Uterine smooth muscle cell (primary cell): ENCODE measurements at places on chromosomes 1 and 21. TPM values are rescaled to one million over a fixed set of nuclear protein-coding genes. Genes with fewer than 3 reads are reported as not detected.

Gene TFF3
- total RNA-seq, result not detected in 2 replicates

Gene LAMC1
- total RNA-seq, result 338 and 595 TPM in 2 replicates

Gene ZSCAN20
- total RNA-seq, result 13.2 and 14.2 TPM in 2 replicates

Gene WDR64
- not detected in 2 replicates for total RNA-seq

Gene MAP10
- total RNA-seq, result 2.7 and 3.1 TPM in 2 replicates

Gene PINK1
- total RNA-seq, result 99.3 and 101 TPM in 2 replicates

Gene ARHGAP30
- not detected in 2 replicates for total RNA-seq

Gene NBPF6
- not detected in 2 replicates for total RNA-seq

Gene PKLR
- not detected in 2 replicates for total RNA-seq

Gene GCLM
- 32.6 and 36.0 TPM in 2 replicates for total RNA-seq

Gene OR2L2
- under 0.01 TPM in 1 of 2 replicates, not detected in the other for total RNA-seq

Gene ACTL8
- total RNA-seq, result 0.11 and 0.12 TPM in 2 replicates

Gene PDZK1
- 0.50 and 1.00 TPM in 2 replicates for total RNA-seq

Gene RGS4
- 265 and 486 TPM in 2 replicates for total RNA-seq
